ENCODE measurements at places on chromosomes 12 and 14. TPM values are rescaled to one million over a fixed set of nuclear protein-coding genes. Genes with fewer than 3 reads are reported as not detected.

SAV1 gene
- 32.5 TPM for total RNA-seq

ENDOU gene
- total RNA-seq = 0.44 TPM

IL26 gene
- not detected for total RNA-seq

RHEBL1 gene
- 1.4 TPM for total RNA-seq

TTC8 gene
- total RNA-seq = 21.4 TPM

SPX gene
- not detected for total RNA-seq

PPP1R13B gene
- 117 TPM for total RNA-seq

PTGER2 gene
- 9.8 TPM for total RNA-seq

DNA sequence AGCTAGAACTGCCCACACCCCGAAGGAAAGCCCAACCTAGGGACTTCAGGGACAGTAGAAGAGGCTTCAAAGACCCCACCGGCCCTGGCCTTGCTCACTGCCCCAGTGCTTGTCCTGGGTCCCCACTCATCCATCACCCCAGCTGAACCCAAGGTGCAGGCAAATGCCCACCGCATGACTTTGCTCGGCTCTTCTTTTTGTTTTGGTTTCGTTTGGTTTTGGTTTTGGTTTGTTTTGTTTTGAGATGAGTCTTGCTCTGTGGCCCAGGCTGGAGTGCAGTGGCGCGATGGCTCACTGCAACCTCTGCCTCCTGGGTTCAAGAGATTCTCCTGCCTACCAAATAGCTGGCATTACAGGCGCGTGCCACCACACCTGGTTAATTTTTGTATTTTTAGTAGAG is 9.0 kb downstream of the CCDC85C start:
- peaks cover 83% of the 10 kb centered on the region for H3K4me1 ChIP-seq
- H3K27ac ChIP-seq = peak overlapping the region; percentile 87
- H3K4me3 ChIP-seq = no peak overlapping the region

- no peaks in the 10 kb centered on the region for H3K27me3 ChIP-seq
- H3K36me3 ChIP-seq = no peaks in the 10 kb centered on the region
- H3K4me1 ChIP-seq = peaks cover 27% of the 10 kb centered on the region
- no peak overlapping the region for H3K4me3 ChIP-seq
These were observed 26.3 kb upstream of the BCDIN3D start for GRCh38 chr12:49868952-49869815.

- no peaks in the 10 kb centered on the region for H3K27me3 ChIP-seq
- no peak overlapping the region for H3K4me3 ChIP-seq
- no peak overlapping the region for H3K27ac ChIP-seq
- no peaks in the 10 kb centered on the region for H3K36me3 ChIP-seq
- peaks cover 47% of the 10 kb centered on the region for H3K4me1 ChIP-seq
These were observed 3.7 kb downstream of the DHRS7 start for GRCh38 chr14:60161196-60162107.

- H3K36me3 ChIP-seq = no peaks in the 10 kb centered on the region
- H3K4me3 ChIP-seq = no peak overlapping the region
- no peaks in the 10 kb centered on the region for H3K4me1 ChIP-seq
- no peak for DNase-seq
- H3K27me3 ChIP-seq = no peaks in the 10 kb centered on the region
These were observed 146.6 kb downstream of the ASCL4 start for GRCh38 chr12:107921062-107921461.

DNA sequence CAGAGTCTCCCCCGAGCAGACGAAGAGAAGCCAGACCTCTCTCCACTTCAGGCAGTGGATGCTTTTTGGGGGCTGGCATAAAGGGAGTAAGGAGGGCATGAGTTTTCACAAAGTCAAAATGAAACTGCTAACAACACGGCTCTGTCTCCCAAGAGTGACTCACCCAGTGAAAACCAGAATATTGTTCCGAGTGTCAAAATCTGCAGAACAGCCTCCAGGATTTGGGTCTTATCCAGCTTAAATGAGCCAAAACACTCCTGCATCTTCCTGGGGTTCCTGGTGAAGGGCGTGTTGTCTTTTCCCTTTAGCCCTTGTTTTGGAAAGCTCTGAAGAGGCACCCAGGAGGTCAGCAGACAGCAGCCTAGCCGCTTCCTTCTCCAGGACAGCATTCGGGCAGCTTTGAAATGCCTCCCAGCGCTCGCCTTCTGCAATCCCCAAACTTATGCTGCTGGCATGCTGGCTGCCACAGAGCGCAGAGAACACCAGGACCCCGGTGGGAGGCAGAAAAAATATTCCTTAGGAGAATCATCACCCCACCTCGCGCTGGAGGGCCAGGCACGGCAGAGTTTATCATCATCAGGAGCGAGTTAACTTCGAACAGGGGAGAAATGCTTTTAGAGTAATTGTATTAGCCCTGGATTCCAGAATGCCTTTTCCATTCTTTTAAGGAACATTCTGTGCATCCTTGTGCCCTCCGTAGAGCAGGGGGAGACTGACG is 117.7 kb upstream of the NCOR2 start:
- no peak overlapping the region for H3K4me3 ChIP-seq
- H3K36me3 ChIP-seq = no peaks in the 10 kb centered on the region
- H3K4me1 ChIP-seq = peaks cover 69% of the 10 kb centered on the region
- H3K27me3 ChIP-seq = no peaks in the 10 kb centered on the region
- peak overlapping the region; percentile 70 for H3K27ac ChIP-seq
- DNase-seq = no peak

GRCh38 chr12:52817699-52818238 is 3.9 kb upstream of the KRT4 start:
- H3K36me3 ChIP-seq = no peaks in the 10 kb centered on the region
- no peaks in the 10 kb centered on the region for H3K27me3 ChIP-seq
- peaks cover 3% of the 10 kb centered on the region for H3K4me1 ChIP-seq
- DNase-seq = no peak

GRCh38 chr12:31931796-31932715 is 27.2 kb upstream of the RESF1 start:
- DNase-seq = no peak
- H3K36me3 ChIP-seq = no peaks in the 10 kb centered on the region
- no peak overlapping the region for H3K4me3 ChIP-seq
- H3K27ac ChIP-seq = no peak overlapping the region
- H3K27me3 ChIP-seq = no peaks in the 10 kb centered on the region

DNA sequence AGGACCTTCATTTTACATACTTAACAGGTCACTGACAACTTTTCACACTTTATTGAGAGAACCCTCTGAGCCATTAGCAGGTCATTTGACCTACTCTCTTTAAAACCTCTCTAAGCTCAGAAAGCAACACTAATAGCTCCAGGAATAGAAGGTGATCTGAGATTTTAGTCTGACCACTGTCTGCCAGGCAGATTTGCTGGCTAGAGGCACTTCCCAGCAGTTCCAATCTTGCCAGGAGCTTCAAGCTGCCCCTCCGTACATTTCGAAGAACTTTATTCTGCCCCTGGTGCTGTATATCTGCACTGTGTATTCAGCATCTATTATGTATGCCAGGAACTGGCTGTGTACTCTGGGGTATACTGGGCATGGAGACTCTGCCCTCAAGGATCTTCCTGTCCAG is 56.3 kb downstream of the GPHB5 start:
- H3K4me3 ChIP-seq = no peak overlapping the region
- H3K27ac ChIP-seq = no peak overlapping the region
- H3K27me3 ChIP-seq = no peaks in the 10 kb centered on the region

DNA sequence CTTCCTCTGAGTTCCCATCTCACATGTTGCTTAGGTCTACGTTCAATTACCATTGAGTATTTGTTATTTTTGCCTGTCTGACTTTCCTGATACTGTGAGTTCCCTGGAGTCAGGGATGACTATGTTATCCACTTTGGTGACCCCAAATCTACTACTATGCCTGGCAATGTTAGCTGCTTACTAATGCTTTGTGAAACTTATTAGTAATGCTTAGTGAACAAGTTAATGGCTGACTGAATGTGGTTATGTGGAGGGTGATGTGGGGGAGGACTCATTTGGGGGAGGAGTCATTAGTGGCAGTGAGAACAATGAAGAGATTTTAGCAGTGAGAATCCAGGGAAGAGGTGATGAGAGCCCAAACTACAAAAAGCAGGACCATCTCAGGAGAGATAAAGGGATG is 121.6 kb downstream of the KTN1 start:
- no peaks in the 10 kb centered on the region for H3K36me3 ChIP-seq
- no peaks in the 10 kb centered on the region for H3K4me1 ChIP-seq
- no peak overlapping the region for H3K4me3 ChIP-seq
- H3K27me3 ChIP-seq = no peaks in the 10 kb centered on the region
- DNase-seq = no peak

DNA sequence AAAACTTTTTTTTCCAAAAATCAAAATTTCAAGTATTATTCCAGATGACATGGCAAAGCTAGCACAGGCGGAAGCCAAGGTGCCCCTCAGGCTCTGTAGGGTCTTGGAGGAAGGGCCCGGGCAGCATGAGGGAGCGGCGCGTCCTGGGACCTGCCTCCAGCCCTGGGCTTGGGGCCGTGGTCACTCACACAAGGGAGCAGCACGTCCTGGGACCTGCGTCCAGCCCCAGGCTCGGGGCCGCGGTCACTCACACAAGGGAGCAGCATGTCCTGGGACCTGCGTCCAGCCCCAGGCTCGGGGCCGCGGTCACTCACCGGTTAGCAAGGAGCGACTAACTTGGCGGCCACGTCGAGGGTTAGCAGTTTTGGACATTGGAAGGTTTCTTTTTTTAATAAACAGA is 11.9 kb upstream of the GOLGA3 start:
- H3K27me3 ChIP-seq = no peaks in the 10 kb centered on the region
- no peak for DNase-seq
- H3K4me3 ChIP-seq = no peak overlapping the region

- no peak overlapping the region for H3K4me3 ChIP-seq
- H3K27ac ChIP-seq = no peak overlapping the region
These were observed 196.2 kb downstream of the ITPR2 start for GRCh38 chr12:26636710-26637328.

- no peak for DNase-seq
- H3K4me3 ChIP-seq = no peak overlapping the region
- no peaks in the 10 kb centered on the region for H3K36me3 ChIP-seq
- H3K4me1 ChIP-seq = no peaks in the 10 kb centered on the region
These were observed 299.0 kb downstream of the CCDC91 start for GRCh38 chr12:28489246-28489645.

- no peak overlapping the region for H3K27ac ChIP-seq
- no peaks in the 10 kb centered on the region for H3K36me3 ChIP-seq
- DNase-seq = no peak
- no peak overlapping the region for H3K4me3 ChIP-seq
- peaks cover 43% of the 10 kb centered on the region for H3K4me1 ChIP-seq
- H3K27me3 ChIP-seq = no peaks in the 10 kb centered on the region
These were observed 3.1 kb downstream of the WNT10B start for GRCh38 chr12:48968467-48968866.

- no peak for DNase-seq
- H3K27me3 ChIP-seq = no peaks in the 10 kb centered on the region
- H3K27ac ChIP-seq = peak overlapping the region; percentile 58
- no peaks in the 10 kb centered on the region for H3K36me3 ChIP-seq
These were observed 168.1 kb downstream of the SLC38A4 start for GRCh38 chr12:46657453-46658411.

Measured in upper lobe of left lung (tissue), 6 donors.